Sigmoid colon (tissue), 7 donors: ENCODE measurements at places on chromosomes 7 and 10.
A peak's percentile ranks its signal among the peaks of the same experiment; 100 is the strongest.

- DNase-seq: peak; percentile 64
These were observed 17.5 kb downstream of the INPP5A start for GRCh38 chr10:132554991-132555647.

GRCh38 chr10:25061125-25061524, 44.7 kb downstream of the THNSL1 start:
- DNase-seq: no peak

DNA sequence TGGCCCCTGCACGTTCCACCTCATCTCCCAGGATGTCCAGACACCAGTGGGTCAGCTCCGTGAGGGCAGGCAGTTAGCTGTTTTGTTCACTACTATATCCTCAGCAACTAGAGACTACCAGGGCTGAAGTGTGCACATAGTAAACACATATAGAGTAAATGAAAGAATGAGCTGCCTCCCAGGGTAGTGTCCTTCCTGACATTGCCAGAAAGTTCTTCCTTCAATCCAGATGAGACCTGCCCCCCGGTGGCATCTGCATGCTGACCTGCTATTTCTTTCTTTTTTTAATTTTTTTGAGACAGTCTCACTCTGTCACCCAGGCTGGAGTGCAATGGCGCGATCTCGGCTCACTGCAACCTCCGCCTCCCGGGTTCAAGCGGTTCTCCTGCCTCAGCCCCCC, 14.0 kb upstream of the ARPC1A start:
- no peak for DNase-seq

DNA sequence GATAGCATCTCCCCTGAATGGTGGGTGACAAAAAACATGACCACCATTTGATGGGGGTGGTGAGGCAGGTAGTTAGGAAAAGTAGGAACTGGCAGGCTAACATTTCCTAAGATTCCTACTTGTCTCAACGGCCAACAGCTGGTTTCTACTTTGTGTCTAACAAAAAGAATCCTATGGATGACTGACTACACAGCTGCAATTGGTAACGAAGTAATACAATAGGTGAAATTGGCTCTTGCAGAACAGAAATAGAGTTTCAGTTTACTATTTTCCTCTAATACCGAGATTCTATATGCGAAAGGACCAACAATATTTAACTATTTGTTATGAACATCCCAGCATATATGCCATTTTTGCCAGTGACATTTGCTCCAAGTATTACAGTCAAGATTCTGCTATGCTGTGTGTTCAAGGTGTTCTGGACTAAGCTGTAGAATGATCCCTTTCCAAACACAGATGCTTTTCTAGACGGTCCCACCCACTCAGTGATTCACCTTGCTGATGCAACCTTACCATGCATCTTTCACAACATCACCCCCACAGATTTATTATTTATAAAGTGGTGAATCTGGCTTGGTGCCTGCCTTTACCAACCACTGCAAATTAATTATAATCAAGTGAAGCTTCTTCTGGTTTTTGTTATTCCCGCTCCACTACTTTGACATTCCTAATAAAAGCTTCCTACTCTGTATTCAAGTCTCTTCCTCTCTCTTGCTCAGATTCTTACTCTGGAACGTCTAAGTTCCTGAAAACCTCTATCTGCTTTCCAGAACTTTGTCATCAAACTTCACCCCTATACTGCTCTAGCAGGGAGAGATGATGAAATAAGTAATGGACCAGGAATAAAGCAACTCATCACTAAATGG, 16.8 kb downstream of the BBIP1 start:
- peak; percentile 68 for DNase-seq

DNA sequence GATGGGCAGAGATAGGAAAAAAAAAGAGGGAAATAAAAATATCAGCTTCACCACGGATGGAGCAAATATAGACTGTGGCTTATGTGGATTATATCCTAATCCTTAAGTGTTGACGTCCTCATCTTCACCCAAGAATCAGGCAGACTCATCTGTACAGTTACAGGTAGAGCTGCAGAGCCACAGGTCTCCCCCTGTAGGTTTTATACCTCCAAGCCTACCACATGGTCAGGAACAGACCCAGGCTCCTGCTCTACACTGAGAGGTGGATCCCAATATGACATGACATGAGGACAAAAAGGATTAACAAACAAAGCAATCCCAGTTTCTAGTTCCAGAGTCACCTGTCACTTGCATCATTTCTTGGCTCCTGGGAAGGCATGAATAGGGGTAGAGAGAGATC, 400.8 kb downstream of the SEMA3D start:
- DNase-seq: no peak

- peak; percentile 82 for DNase-seq
These were observed 1.2 kb downstream of the SLC4A2 start for GRCh38 chr7:151060416-151061212.

DNA sequence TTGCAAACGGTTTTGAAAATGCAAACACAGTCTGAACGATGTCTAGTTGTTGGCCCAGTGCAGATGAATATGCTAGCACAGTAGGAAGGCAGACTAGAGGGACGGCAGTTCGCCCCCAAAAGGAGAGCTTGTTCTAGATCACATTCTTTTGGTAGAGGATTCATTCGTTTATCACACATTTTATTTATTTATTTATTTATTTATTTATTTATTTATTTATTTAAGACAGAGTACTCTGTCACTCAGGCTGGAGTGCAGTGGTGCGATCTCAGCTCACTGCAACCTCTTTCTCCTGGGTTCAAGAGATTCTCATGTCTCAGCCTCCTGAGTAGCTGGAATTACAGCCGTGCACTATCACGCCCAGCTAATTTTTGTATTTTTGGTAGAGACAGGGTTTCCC, 59.4 kb upstream of the ZPBP start:
- DNase-seq: no peak

GRCh38 chr10:4494551-4494950, 331.5 kb upstream of the AKR1E2 start:
- no peak for DNase-seq

DNA sequence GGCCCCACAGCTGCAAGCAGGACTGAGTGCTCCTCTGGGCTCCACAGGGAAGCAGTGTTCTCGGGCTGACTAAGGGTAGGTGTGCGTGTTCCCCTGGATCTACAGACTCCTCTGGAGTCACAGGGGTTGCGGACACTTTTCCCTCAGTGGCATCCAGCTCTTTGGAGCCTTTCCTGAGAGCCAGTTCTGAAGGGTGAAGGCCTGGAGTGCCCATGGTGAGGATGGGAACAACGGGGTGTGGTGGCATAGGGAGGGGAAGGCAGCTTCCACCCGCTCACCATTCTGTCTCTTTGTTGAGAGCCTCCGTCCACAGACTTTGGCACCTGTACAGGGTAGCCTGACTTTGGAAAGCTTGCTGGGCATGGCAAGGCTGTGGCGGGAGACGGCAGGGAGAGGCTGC, 104.1 kb upstream of the PCBD1 start:
- DNase-seq: no peak

GRCh38 chr7:155660059-155660757, 15.7 kb downstream of the RBM33 start:
- no peak for DNase-seq

DNA sequence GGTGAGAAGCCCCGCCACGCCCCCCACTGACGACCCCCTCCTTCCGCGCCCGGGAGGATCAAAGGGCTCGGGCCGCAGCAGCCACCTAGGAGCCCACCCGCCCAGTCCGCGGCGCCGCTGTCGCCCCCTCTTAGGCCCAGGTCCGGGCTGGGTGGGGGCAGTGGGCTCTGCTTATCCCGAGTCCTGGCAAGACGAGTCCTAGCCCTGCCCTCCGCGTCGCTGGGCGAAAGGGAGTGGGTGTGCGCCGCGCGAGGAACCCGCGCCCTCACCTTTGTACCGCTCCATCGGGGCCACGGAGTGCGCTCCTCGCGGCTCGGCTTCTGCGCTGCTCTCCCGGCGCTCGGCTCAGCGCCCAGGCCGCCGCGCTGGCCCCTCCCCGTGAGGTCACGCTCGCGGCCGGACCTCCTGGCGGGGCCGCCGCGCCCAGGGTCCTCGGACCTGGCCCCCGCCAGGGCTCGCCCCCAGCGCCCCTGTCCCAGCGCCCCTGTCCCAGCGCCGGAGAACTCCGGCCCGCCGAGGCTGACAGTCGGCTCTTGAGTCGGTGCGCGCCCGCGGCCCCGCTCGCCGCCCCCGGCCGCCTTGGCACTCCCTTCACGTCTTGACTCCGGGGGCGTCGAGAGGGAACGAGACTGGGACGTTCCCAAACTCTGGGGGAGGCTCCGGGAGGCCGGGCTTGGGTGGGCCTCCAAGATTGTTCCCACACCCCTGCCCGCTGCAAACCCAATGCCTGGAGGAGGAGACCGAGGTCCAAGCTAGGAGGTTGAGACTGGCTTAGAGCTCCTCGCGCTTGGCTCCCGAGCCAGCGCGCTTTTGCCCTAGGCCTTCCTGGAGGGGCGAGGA, at the start of gene AFAP1L2:
Gene AFAP1L2 (minus strand): TSS at position 332 of the 840 bp plus-strand sequence. CDS start 47 bp downstream, at position 285.
- DNase-seq: peak; percentile 69

GRCh38 chr7:40765639-40766038, 630.8 kb downstream of the SUGCT start:
- no peak for DNase-seq

DNA sequence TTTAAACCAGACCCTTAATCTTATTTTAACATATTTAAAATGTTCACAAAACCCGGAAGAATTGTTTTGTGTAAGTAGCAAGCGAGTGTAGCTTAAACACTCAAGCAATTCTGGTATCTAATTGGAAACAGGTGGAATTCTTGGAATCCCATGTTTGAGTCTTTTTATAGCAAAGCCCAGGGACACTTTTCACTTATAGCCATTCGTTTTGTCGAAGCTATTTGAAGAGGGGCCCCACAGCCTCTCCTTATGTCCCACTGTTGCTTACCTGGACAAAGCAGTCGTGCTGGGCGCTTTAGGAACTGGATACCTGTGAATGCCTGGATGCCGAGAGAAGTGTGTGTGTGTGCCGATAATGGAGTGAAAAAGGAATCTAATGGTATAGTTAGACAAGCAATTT, 3.3 kb downstream of the CUX1 start:
- DNase-seq: peak; percentile 30

- no peak for DNase-seq
These were observed 408.1 kb downstream of the AUTS2 start for GRCh38 chr7:70006261-70006920.
